ENCODE measurements at places on chromosomes 12 and 14.
A peak's percentile ranks its signal among the peaks of the same experiment; 100 is the strongest.

DNA sequence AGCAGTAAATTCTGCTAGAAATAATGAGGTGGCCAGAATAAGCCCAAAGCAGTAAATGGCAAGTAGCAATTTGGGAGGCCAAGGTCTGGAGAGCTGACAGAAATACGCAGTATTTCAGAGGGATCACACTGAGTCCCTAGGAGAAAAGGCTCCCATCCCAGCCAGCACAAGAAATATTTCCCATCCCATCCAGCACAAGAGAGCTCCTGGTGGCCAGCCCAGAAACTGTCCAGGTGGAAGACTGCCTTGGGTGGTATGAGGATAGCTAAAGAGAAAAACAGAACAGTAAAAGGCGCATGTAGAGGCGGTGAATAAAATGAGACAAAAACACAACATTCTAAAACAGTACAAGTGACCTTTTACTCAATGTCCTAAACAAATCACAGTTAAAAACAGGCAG, 120.7 kb downstream of the HECTD4 start:
- DNase-seq, result no peak

DNA sequence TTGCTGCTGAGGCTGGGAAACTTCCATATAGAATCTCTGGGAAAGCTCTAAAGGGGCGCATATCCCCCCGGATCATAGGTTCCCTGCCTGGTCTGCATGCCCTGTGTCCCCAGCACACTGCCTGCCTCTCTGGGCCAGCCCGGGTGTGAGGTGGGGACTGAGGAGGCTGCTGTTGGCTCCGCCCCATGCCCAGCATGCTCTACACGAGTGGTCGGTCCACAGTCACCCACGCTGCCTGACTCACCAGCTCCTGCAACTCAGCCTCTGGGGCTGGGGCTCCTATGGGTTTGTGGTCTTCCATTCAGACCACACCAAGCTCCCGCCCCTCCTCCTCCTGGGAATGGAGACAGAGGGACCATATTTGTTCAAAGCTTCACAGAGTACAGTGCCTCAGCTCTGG, 88.5 kb upstream of the ANO2 start:
- DNase-seq, result peak; percentile 70

DNA sequence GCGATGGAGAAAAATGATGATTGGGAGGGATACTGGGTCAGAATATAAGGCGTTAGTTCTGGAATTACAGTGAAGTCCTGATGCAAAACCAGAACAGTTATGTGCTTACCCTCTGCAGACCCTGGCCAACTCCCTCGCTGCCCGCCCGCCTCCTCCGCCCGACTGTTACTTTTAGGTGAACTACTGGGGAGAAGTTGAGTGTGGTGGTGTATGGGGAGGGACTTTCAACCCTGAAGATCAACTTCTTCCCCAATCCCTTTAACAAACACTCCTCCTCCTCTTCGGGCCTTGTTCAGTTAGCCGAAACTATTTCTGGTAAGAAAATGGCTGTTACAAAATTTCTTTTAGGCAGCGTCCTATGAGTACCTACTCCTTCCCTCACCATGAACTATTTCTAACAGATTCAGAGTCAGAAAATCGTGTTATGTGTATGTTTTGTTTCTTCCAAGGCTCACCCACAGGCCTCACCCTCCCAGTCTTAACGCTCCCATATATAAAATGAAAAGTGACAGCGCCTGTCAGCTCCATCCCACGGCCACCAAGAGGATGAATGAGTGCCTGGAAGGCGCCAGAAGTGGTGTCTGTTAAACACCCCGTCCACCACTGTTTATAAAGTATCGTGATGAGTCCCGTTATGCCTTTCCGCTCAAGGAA, 1.3 kb downstream of the FBXO33 start:
- no peak for DNase-seq

- DNase-seq, result no peak
These were observed 8.8 kb upstream of the SMARCC2 start for GRCh38 chr12:56197921-56198635.

DNA sequence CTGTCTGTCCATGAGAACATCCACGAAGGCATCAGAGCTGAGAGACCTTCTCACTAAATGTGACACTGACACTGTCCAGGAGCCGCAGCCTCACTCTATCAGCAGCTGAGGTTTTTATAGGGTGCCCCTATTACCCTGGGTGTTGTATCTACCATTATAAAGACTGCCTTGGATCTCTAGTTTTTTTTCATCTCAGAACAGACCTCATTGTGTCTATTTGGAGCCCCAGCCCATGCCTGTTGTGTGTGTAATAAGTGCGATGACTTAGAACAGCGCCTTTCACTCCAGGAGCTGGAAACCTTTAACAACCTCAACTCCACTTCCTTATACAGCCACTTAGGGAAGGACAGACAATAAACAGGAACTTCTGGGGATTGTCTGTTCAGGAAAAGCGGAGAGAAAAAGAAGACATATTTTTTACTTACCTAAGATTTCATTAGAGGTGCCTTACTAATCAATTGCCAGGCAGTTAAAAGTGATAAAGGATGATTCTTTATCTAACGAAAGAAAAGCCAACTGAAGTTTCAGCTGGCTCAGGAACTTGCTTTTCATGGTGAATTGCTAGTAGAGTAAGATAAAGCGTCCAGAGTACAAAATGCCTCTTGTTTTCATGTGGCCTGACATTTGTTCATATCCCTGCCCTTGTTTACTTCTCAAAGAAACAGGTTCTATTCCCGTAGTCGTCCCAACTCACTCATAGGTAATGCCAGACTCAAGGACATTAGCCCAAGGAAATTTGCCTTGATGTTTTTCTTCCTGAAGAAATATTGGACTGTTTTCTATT, 420.6 kb downstream of the RAD51B start:
- no peak for DNase-seq

DNA sequence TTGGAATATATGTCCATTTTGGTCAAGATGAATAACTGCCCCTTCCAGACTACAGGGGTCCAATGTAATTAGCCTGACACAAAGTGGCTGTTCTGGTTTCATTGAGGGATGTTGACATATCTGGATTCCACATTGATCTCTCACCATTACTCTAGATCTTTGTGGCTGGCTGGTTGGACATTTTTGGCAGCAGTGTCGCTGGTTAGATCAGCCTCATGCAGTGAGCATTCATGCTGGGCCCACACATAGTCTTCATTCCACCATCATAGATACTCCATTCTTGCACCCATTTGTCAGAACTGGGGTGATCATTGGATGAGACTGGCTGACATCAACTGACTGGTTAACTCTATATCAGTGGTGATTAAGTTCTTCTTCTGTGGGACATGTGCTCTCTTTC, 74.4 kb downstream of the MGST1 start:
- no peak for DNase-seq

GRCh38 chr12:24664161-24664880, 284.6 kb downstream of the BCAT1 start:
- DNase-seq, result no peak

DNA sequence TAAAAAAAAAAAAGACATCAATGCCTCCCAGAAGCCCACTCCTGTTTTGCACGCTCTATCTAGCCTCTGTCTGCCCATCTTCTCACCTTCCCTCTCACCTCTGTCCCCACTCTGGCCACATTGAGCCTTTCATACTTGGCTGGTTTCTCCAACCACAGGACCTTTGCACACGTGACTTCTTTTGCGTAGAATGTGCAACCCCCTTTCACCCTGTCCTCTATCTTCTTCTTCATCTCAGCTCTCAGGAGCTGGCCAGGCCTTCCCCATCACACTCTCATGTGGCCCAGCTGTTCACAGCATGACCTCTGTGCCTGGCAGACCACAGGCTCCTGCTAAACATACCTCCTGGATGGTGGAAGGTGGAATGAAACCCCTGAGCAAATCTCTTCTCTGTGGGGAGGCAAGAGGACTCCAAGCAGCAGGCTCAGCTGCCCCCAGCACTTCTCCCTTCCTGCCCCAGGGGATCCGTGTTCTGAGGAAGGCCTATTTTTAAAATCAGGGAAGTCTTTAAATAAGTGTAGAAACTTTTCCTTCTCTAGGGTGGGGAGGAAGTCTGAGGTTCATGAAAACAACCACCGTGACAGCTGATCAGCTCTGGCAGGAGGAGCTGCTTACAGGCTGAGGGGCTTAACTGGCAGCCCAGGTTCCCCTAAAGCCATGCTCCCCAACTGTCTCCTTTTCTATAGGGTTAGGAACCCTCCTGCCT, 11.6 kb downstream of the HVCN1 start:
- DNase-seq, result no peak

DNA sequence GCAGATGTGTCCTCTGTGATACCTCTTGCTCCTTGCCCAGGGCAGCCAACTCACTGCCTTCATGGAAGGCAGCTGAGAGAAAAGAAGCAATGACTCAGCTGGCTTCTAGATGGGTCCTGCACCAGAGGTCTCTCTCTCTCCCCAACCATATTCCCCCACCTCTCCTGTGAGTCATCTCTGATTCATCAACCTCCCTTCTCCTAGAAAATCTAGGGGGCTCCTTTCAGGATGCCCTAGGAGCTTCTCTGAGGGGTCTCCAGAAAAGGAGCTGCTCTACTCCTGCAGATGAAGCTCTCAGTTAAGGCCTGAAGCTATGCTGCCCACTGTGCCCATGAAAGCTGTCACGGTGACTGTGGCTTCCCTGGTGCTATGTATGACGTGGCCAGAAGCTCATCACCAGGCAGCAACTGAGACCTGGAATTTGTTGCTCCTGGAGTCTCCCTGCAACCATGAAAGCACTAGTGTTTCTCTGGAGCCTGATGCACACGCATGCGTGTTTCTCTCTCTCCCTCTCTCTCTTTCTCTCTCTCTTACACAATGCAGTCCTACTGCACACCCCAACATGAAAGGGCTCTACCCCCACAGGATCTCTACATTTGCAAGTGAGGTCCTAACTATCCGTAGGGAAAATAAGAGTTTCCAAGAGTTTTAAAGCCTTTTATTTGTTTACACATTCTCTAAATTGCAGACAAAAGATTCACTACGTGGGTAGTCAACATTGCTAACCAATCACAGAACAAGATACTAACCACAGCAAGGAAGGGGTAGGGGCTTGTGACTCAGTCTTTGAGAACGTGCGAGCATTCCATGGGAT, 285.3 kb downstream of the DPF3 start:
- DNase-seq, result no peak

DNA sequence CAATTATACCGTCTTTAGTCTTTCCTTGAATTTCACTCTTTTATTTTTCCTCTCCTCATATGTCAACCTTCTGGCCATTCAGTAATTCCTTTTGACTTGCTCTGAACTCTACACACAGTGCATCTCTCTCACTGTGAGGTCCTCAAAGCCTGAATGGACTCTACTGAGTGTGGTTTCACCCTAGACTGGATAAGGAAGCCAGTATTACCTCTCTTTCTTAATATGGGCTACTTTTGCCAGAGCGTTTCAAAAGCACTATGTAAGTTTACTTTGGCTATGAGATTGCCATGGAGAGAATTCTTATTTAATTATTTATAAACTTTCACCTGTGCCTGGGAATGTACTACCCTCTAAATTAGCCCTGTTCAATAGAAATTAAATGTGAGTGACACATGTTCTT, 343.5 kb upstream of the DDHD1 start:
- no peak for DNase-seq

DNA sequence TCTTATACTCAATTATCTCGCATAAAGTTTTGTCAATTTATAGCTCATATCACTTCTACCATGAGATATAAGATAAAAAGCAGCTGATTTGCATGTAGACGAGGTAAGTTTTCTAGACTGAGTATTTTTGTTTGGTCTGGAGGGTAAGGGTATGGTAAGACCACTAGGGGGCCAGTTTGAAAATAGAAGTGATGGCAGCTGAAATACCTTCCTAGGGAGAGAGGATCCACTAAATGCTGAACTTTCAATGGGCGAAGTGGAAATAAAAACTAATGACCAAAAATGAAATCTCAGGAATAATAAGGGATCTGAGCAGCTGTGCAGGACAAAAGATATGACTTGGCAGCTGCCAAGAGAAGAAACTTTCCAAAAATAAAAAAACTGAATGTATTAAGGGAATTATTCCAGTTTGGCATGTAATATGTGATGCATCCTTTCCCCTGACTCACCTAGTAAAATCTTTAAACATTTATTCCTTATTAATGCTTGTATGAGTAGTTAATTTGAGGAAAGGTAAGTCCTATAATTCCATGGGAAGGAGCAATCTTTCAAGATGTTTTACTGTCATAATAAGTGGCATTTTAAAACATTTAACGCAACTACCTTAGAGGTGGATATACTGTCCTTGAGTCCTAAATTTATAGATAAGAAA, 754.5 kb downstream of the C12orf50 start:
- no peak for DNase-seq

GRCh38 chr12:64083285-64084210, 138.5 kb downstream of the KICS2 start:
- DNase-seq, result no peak

- no peak for DNase-seq
These were observed 6.8 kb upstream of the SIX1 start for GRCh38 chr14:60655898-60656685.

DNA sequence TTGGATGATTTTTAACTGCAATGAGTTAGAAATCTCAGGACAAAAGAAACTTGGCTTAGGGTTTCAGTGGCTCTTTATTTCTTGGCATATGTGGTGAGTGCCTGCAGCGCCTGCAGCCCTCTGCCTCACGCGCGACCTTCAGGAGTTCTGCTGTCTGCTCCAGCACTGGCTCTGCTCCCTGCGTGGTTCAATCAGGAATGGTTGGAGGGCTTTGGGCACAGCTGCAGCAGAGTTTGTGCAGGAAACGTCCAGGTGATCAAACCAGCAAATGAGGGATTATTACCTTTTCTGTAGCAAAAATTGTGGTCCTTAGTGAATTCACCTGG, 19.8 kb downstream of the PPM1H start:
- DNase-seq, result no peak

GRCh38 chr14:58912799-58913432, 275.2 kb downstream of the DACT1 start:
- DNase-seq, result no peak

DNA sequence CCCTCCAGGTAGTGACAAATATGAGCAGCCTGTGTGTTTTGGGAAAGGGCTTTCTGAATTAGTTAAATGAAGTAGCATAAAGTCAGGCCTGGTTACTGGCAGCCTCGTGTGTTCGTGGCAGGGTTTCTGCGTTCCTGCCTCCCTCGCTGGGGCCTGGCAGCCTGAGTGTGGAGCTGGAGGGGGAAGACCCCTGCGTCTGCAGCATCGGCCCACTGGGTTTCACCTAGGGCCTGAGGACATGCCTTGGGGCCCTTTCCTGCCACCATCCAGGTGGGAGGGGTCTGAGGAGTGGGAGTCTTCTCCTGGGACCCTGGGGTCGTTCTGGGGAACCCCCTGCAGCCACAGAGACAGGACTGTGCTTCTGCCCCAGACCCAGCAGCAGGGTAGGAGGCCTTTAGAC, 20.4 kb upstream of the AMN start:
- DNase-seq, result no peak

DNA sequence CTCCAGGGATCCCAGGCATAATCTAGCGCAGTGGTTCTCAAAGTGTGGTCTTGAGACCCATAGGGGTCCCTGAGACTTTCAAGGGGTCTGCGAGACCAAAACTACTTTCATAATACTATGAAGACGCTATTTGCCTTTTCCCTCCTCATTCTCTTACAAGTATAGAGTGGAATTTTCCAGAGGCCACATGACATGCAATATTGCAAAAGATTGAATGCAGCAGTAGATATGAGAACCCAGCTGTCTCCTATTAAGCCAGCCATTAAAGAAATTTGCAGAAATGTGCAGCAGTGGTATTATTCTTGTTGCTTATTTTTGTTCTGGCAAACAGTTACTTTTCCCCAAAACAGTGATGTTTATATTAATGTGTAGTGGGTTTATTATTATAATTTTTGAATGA, 62.8 kb downstream of the VWF start:
- DNase-seq, result no peak

Measured in cardiac septum (tissue), 1 donor.